ENCODE measurements at places on chromosomes 2 and 18.
A peak's percentile ranks its signal among the peaks of the same experiment; 100 is the strongest.

- no peak for DNase-seq
Measured at GRCh38 chr2:126303113-126303512, 352.8 kb upstream of the GYPC start.

GRCh38 chr18:24954341-24954740 lies 397.6 kb downstream of the ZNF521 start:
- no peak for DNase-seq

GRCh38 chr2:68776124-68776523 lies 41.5 kb downstream of the ARHGAP25 start:
- no peak for DNase-seq

- DNase-seq = no peak
Measured at GRCh38 chr2:216418981-216419380, 6.7 kb downstream of the SMARCAL1 start.

DNA sequence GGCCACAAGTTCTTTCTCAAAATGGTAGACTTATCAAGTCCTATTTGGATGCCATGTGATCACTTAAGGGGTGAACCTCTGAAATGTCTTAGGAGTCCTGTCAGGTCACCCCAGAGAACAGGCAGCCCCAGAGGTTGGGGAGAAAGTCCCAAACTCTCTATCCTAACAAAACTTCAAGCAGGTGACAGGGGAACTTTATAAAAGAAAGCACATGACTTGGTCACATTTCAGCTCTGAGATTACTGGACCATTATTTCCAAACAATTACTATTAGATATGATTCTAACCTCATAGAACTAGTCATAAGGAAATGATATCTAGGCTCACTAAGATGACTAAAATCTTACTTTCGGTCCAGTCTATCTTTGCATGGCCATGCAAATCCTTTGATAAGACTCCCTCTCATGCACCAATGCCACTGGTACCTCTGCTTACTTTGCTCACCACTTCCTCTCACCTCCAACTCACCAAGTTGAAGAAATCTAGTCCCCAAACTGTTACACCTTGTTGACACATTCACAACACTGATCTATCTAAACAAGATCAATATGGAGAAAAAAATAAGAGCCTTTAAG lies 107.0 kb downstream of the GALNT14 start:
- no peak for DNase-seq

GRCh38 chr2:240447934-240448333 lies 12.5 kb downstream of the GPC1 start:
- no peak for DNase-seq

- peak; percentile 50 for DNase-seq
Measured at GRCh38 chr2:26745609-26746327, 18.3 kb upstream of the SLC35F6 start.

DNA sequence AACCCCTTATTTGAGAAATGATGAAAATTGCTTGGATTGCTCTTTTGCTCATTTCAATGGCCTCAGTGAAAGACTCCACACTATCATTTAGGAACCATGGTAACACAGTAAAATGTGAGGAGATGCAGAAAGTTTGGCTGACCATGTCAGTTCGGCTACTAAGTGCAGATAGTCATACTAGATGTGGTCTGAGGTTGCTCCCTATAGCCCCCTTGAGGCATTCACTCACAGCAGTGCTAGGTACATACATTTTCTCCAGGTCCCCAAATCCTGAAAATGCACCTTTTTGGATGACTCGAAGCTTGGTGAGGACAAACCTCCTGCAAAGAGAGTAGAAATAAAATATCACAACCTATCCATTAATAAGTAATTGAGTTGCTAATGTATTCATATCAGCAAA lies 86.3 kb downstream of the FSHR start:
- no peak for DNase-seq

GRCh38 chr2:88829607-88830463 lies 138.4 kb downstream of the RPIA start:
- DNase-seq = no peak

DNA sequence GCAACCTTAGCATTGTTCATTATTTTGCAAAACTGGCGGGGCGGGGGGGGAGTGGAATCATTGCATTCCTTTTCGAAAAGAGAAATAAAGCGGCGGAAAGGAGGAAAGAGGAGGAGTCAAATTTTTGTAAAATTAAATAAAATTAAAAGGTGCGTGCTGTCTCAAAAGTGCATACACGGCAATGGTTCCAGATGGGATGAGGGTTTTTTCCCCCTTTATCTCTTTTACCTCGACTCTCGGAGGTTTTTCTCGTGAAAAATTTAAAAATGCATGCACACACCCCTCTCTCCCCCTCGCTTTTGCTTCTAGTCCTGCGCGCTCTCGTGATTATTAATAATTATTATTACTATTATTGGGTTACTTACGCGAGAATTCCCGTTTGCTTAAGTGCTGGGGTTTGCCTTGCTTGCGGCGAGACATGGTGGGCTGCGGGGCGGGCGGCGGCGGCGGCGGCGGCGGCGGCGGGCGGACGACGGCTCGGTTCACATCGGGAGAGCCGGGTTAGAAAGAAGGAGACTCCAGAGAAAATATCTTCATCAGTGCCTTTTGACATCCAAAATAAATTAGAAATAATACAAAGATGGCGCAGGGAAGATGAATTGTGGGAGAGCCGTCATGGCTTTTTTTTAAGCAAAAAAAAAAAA lies 481 bp downstream of the BCL11A start:
- DNase-seq = no peak

- DNase-seq = no peak
Measured at GRCh38 chr2:17416884-17417391, 101.3 kb downstream of the RAD51AP2 start.

- DNase-seq = no peak
Measured at GRCh38 chr2:23659773-23660172, 267.1 kb downstream of the ATAD2B start.

- no peak for DNase-seq
Measured at GRCh38 chr2:14751581-14751980, 119.1 kb downstream of the LRATD1 start.

DNA sequence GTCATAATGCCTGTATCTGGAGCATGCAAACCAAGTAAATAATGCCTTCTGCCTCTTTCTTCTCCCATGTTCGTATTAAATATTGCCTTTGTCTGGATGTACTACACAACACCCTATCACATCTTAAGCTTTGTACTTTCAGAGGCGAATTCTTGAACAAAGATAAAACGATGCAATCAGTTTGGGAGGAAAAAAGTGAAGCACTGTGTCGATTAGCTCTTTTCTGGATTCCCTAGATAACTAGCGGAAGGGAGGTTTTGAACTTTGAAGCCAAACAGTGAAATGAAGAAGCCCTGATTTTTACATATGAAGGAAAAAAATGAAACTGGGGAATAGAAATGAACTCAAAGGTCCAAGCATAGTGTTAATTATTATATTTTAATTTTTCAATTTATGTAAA lies 44.7 kb downstream of the CAVIN2 start:
- DNase-seq = no peak

- DNase-seq = no peak
Measured at GRCh38 chr2:117760916-117761315, 53.6 kb upstream of the DDX18 start.

- no peak for DNase-seq
Measured at GRCh38 chr2:127545796-127546195, 10.3 kb downstream of the MYO7B start.

DNA sequence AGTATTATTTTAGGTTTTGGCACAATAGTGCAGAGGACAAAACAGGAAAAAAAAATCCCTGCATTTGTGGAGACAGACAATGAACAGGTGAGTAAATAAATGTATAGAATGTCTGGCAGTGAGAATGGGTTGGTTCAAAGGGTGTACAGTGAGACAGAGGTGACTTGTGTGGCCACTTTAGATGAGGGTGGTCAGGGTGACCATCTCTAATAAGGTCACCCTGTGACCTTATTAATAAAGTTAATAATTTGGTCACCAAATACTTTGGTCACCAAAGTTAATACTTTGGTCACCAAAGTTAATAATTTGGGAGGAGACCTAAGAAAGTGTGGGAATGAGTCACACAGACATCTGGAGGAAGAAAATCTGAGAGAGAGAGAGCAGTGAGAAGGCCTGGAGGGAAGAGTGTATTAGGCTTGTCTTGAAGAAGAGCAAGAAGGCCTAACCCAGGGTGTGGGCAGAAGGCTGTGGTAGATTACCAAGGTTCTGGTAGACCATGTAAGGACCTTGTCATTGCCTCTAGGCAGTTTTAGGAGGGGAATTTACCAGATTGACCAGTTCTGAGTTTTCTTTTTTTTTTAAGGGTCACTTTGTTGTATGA lies 1368.4 kb upstream of the CELF4 start:
- no peak for DNase-seq

DNA sequence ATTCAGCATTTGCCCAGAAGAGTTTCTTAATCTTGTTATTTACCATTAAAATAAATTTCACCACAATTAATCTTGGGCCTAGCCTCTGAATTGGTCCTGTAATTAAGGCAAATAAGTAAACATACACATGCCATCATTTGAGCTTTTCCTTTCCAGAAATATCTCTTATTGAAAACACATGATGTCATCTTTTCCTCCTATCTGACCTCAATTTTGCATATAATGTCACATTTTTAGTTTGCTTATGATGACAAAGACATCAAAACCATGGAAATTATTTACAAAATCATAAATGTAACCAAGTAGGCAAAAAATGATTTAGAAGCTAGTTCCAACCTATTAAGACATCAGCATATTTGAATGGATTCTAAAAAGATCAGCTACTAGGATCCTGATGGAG lies 915.5 kb downstream of the ERBB4 start:
- no peak for DNase-seq

DNA sequence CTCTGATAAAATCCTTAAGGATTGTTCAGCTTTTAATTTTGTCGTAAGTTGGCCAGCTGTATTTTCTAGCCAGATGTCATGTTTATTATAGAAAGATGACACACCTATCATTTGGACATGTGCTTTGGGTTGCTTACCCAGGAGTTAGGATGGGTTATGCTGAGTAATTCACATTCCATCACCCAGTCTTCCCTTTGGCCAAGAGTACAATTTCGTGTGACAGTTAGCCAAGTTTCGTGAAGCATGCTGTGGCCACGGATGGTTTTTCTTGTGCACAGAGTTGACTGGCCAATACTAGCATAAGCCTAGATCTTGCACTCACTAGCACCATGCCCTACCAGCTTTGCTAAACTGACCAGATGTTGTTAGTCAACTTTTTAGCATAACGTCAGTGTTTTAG lies 5.8 kb downstream of the MAPRE3 start:
- DNase-seq = no peak

- no peak for DNase-seq
Measured at GRCh38 chr2:7427293-7428060, 510.3 kb downstream of the RNF144A start.

- DNase-seq = no peak
Measured at GRCh38 chr2:101446869-101447268, 28.0 kb downstream of the RFX8 start.

DNA sequence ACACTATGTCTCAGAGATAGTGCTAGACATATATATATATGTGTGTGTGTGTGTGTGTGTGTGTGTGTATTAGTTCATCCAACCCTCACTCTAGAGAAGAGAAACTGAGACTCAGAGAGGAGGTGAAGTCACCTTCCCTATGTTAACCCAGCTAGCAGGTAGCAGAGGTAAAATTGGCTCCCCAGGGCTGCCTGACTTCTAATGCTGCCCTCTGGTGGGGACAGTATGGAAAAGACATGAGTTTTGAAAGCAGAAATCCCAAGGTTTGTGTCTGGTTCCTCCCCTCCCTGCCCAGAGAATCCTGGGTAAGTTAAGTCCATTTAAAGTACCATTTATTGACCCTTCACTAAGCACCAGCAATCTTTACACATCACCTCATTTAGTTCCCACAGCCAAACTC lies 137.7 kb downstream of the THNSL2 start:
- DNase-seq = no peak

GRCh38 chr2:3493615-3494007 lies 25.7 kb downstream of the ADI1 start:
- DNase-seq = no peak

GRCh38 chr2:113305146-113305545 lies 26.4 kb upstream of the PAX8 start:
- DNase-seq = no peak

DNA sequence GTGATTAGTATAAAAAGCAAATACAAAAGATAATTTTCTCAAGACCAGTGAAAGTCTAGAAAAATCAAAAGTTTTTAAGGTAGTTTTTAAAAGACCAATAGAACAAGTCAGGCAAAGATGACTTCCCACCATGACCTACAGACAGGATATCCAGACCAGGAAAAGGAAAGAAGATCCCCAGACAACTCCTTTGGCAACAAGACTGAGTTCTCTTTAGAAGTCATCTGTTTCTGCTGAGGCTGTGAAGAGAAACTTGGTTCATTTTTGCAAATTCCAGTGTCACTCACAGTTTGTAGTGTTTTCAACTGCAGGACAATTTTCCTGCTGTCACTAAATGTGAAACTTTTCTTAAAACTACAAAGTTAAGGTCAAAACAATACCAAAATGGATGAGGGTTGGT lies 240.9 kb upstream of the SIX2 start:
- no peak for DNase-seq

GRCh38 chr2:153584244-153584643 lies 105.7 kb upstream of the RPRM start:
- no peak for DNase-seq

- DNase-seq = no peak
Measured at GRCh38 chr2:128756365-128756717, 437.7 kb upstream of the HS6ST1 start.

- DNase-seq = no peak
Measured at GRCh38 chr2:152542995-152543481, 174.2 kb downstream of the PRPF40A start.

DNA sequence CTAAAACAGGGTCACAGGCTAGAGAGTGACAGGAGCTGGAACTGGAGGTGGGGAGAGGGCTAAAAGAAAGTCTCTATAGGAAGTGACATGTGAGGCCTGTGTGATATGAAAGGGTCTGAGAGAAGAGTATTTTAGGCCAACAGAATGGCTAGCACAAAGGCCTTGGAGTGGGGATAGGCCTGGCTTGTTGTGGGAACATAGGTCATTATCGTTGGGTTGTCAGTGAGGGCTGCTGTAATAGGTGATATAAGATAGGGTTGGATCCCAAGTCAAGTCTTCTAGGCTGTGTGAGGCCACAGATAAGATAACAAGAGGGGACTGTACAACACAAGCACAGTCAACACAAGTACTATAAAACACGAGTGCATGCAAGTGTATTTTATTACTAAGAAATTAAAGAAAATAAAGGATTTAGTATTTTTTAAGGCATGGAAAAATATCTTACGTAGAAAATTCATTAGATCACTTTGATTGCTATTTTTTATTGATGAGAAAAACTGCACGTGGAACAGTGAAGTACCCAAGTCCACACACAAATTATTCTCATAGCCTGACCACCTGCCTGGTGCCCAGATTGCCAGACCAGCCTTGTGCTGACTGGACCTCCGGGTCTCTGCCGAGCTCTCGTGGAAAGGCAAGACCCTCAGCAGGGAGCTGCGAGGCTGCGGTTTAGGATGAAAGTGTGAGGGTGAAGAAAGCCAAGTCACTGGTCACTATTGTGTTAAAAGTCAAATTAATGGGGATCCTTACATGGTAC lies 14.1 kb downstream of the LTBP1 start:
- no peak for DNase-seq

All from cerebellar nuclear complex (tissue), 1 donor.